ENCODE measurements at places on chromosomes 1 and 21.

- DNase-seq = peak; percentile 14
Observed at GRCh38 chr1:238176441-238176840, 285.7 kb upstream of the ZP4 start.

DNA sequence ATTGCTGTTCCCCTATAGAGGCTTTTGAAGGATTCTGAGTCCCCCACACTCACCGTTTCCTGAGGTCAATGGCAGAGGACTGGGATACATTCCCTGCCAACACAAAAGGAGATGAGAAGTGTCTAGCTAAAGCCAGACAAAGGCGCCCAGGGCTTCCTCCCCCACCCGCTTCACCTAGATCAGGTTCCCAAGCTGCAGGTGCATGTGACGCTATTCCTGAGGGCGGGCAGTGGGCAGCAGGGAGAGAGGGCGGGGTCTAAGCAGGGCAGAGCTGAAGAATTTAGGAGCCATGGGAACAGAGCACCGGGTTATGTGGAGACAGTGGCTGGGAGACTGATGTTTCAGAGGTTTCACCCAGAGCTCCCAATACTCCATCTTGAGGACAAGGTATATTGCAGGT is 6.0 kb upstream of the ARHGEF2 start:
- no peak for DNase-seq

GRCh38 chr1:231162297-231162969 is 575 bp downstream of the TRIM67 start:
- peak; percentile 46 for DNase-seq

- DNase-seq = no peak
Observed at GRCh38 chr1:91687452-91687851, 186.8 kb downstream of the CDC7 start.

- DNase-seq = no peak
Observed at GRCh38 chr1:213586587-213586972, 401.2 kb upstream of the PROX1 start.

- DNase-seq = peak; percentile 39
Observed at GRCh38 chr1:45685308-45686014, 872 bp downstream of the GPBP1L1 start.

DNA sequence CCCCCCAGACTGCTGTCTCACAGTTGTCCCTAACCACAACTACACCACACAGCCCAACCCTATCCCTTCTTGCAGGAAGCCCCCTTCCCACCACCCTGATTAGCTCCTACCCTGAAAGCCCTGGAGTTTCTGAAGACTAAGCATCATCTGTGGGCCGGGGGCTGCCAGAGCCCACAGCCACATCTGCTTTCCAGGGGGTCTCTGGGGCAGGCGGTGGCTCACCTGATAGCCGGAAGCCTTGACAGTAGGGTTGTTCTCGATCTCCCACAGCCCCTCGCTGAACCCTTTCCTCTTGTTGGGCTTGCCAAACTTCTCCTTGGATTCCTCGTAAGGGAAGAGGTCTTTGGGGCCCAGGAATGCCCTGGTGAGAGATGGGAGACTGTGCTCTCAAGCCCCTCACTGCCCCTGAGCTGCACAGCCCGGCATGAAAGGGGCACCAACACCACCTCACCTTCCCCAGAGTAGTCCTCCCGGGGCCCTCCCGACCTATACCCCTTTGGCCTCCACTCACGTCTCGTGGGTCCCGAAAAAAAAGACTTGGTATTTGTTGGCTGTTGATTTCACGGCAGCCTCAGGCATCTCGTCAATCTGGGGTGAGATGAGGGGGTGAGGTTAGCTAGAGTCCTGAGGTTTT is 4.0 kb upstream of the MRPL24 start:
- no peak for DNase-seq

- no peak for DNase-seq
Observed at GRCh38 chr21:15291621-15292266, 226.9 kb upstream of the NRIP1 start.

GRCh38 chr21:30194701-30195299 is 21.1 kb downstream of the CLDN8 start:
- peak; percentile 18 for DNase-seq

DNA sequence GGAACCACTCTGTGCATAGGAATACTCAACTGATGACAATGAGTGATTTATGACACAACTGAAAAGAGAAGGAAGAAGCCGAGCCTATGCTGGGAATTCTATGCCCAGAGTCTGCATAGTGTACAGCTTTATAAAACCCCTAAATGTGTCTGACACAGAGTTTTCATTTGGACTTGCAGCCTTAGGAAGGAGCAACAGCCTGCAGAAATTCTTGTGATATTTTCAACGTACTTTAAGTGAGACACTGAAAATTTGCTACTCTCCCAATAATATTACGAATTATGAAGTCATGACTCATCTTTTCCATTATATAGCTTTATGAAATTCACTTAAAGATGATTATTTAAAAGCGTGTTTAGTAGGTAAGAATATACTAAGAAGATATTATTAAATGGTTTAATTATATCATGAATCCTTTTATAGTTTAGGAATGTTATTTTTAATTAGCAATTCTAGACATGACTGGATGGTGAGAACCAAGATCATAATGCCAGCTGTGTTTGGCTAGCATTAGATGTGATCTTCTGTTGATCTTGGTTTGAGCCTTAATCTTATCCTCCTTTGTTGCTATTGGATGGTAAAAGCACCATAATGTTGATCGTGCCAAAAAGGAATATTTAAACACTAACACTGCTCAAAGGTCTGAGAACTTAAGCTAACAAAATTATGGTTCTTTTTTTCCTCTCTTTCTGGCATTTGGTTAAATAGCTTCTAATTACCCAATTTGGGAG is 785.1 kb upstream of the ADGRL4 start:
- no peak for DNase-seq

DNA sequence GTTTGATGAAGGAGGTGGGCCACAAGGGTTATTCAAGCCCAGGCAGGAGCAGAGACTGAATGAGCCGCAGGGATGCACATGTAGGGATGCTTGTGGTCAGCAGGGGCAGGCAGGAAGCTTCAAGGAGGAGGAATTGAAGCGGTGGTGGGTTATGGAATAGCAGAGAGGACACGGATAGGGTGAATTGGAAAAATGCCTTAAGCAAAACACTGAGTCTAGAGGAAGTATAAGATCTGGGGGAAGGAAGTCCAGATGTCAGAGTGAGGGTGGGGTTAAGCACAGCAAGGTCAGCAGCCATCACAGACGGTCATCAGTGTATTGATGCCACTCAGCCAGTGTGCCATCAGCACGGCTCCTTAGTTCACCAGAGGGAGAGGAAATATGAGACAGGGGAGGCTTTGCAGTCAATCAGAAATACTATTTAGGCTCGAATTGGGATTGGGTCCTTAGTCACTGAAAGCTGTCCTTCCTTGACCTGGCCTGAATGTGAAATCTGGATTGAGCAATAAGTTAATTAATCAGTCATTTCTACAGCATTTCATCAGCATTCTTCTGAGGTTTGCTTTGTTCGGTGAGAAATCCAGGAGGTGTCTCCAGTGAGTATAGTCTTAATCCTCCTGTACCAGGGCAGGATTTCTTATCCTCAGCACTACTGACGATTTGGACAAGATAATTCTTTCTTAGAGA is 6.0 kb upstream of the LCE1F start:
- no peak for DNase-seq

GRCh38 chr21:25578056-25578961 is 29.0 kb downstream of the MRPL39 start:
- no peak for DNase-seq

DNA sequence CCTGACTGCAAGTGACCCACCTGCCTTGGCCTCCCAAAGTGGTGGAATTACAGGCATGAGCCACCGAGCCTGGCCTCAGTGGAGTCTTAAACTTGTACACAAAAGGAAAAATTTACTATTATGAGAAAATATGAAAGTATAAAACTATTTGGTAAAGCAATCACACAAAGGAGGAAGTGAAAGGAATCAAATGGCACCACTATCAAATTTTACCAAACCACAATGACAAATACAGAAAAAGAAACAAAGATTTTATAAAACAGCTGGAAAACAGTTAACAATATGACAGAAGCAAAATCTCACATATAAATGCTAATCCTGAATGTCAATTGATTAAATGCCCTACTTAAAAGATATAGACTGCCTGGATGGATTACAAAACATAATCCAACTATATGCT is 42.1 kb upstream of the NEGR1 start:
- no peak for DNase-seq

DNA sequence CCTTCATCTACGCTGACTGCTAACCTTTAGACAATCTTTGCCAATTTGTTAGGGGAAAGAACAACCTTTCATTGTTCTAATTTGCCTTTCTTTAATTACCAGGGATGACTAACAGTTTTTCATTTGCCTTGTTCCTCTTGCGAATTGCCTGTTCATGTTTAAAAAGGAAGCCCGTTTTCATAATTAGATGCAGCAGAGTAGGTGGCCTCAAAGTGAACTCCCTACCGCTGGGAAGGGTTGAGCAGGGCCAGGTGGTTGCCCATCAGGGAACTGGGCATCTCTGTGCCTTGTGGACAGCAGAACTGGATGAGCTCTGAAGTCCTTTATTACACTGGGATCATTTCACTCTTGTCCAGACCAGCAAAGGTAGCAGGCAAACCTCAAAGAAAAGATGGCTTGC is 59.0 kb downstream of the HIVEP3 start:
- no peak for DNase-seq

DNA sequence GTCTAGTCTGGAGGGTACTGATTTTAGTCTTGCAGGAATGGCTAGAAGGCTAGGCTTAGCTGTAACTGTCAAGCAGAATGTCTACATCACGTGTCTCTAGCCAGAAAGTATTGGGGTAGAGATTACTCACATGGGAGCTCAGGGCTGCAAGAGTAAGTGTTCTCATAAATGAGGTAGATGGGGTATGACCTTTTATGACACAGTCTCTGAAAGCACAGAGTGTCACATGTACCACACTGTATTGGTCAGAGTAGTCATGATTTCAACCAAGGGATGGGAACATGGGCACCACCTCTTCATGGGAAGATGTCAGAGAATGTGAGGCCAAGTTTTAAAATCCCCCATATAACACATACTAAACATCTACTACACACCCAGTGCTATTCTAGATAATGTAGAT is 2.9 kb downstream of the FYB2 start:
- no peak for DNase-seq
